ENCODE measurements at places on chromosomes 2 and 18. TPM values are rescaled to one million over a fixed set of nuclear protein-coding genes. Genes with fewer than 3 reads are reported as not detected.

The CMPK2 gene
- polyA plus RNA-seq = 11.3 TPM

The C2orf72 gene
- 3.3 TPM for polyA plus RNA-seq

The PRSS56 gene
- polyA plus RNA-seq = not detected

The ALK gene
- polyA plus RNA-seq = not detected

The PLB1 gene
- polyA plus RNA-seq = 3.8 TPM

The MOGAT1 gene
- polyA plus RNA-seq = not detected

The NTSR2 gene
- polyA plus RNA-seq = not detected

The ZDBF2 gene
- polyA plus RNA-seq = 0.93 TPM

The MAB21L4 gene
- polyA plus RNA-seq = 48.9 TPM

The FZD7 gene
- 4.6 TPM for polyA plus RNA-seq

The DUSP2 gene
- 6.1 TPM for polyA plus RNA-seq

- DNase-seq = no peak
- H3K4me1 ChIP-seq = no peaks in the 10 kb centered on the region
- H3K27me3 ChIP-seq = no peaks in the 10 kb centered on the region
- no peak overlapping the region for H3K27ac ChIP-seq
- no peak overlapping the region for H3K4me3 ChIP-seq
- H3K36me3 ChIP-seq = no peaks in the 10 kb centered on the region
These were observed 25.3 kb upstream of the PTPRM start for GRCh38 chr18:7541835-7542234.

DNA sequence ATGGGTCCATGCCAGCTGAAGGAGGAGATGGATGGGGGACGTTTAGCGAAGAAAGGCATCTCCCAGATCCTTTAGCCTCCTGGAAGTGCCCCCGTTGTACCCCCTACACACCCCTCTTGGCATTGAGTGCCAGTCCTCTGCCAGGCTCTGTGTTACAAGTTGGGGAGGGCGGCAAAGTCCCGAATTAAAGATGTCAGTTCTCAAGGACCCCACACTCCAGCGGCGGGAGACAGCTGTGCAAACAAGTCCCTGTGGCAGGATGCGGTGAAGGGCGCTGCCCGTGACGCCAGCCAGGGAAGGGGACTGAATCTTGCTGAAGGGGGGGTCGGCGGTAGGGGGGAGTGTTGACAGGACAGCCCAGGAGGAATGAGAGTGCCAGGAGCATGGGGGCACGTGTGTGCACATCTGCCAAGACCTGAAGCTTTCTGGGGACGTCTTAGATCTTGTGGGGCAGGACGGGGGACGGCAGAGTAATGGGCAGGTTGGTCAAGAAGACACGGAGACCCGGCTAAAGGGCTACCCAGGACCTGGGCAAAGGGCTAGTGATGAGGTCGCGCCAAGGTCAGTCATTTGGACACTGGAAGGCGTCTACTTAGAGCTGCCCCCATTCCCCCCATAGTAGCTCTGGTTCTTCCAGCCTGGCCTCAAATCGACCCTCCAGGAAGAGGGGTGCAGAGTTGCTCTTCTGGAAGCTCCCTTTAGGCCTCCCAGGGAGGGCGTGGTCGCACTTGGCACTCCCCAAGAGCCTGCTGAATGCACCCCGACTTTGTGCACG is 2.8 kb upstream of the CTDSP1 start:
- H3K4me3 ChIP-seq = peak overlapping the region; percentile 94
- peak overlapping the region; percentile 100 for H3K27ac ChIP-seq
- H3K36me3 ChIP-seq = peaks cover 7% of the 10 kb centered on the region
- DNase-seq = peak; percentile 78

GRCh38 chr2:143158551-143159485 is 29.6 kb downstream of the ARHGAP15 start:
- no peaks in the 10 kb centered on the region for H3K36me3 ChIP-seq
- peaks cover 5% of the 10 kb centered on the region for H3K27me3 ChIP-seq
- peak overlapping the region; percentile 8 for H3K4me3 ChIP-seq
- H3K4me1 ChIP-seq = no peaks in the 10 kb centered on the region

GRCh38 chr2:237977380-237977779 is 10.6 kb downstream of the UBE2F start:
- H3K36me3 ChIP-seq = peaks cover 29% of the 10 kb centered on the region
- H3K27me3 ChIP-seq = no peaks in the 10 kb centered on the region
- no peak overlapping the region for H3K4me3 ChIP-seq
- no peak for DNase-seq
- H3K27ac ChIP-seq = no peak overlapping the region

DNA sequence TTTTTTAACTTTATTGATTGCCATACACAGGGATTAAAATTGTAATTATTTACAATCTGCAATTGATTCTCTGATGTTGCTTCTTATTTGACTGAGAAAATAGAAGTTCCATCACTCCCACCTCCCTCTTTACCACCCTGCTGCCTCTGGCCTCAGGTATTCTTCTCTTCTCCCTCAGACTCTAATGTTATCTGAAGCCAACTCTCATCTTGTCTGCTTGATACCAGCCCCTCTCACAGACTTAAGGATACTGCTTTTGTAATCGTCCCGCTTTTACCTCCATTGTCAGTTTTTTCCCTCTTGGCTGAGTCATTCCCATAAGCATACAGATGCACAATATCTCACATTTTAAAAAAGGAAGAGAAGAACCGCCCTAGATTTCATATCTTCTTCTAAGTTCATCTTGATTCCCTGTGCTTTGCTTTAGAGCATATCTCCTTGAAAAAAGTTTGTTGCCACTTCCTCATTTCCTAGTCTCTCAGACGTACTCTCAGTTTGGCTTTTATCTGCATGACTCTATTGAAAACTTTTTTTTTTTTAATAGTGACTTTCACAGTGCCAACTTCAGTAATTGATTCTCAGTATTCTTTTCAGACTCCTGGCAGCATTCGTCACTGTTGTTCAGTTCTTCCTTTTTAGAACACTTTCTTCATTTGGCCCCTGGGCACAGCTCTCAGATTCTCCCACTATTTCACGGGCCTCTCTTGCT is 31.1 kb downstream of the SPAG16 start:
- H3K27ac ChIP-seq = no peak overlapping the region
- peaks cover 30% of the 10 kb centered on the region for H3K36me3 ChIP-seq
- H3K4me1 ChIP-seq = no peaks in the 10 kb centered on the region
- no peak for DNase-seq

- H3K27me3 ChIP-seq = no peaks in the 10 kb centered on the region
- H3K4me3 ChIP-seq = no peak overlapping the region
- peaks cover 99% of the 10 kb centered on the region for H3K36me3 ChIP-seq
- H3K4me1 ChIP-seq = no peaks in the 10 kb centered on the region
- no peak for DNase-seq
These were observed 30.1 kb downstream of the COA5 start for GRCh38 chr2:98578231-98578630.

- no peak overlapping the region for H3K4me3 ChIP-seq
- no peaks in the 10 kb centered on the region for H3K36me3 ChIP-seq
- no peak overlapping the region for H3K27ac ChIP-seq
- no peaks in the 10 kb centered on the region for H3K27me3 ChIP-seq
- no peak for DNase-seq
These were observed 65.4 kb upstream of the VRK2 start for GRCh38 chr2:57981083-57981768.

GRCh38 chr2:25342372-25343186 is 854 bp upstream of the DNMT3A start:
- H3K27me3 ChIP-seq = no peaks in the 10 kb centered on the region
- peak overlapping the region; percentile 73 for H3K4me3 ChIP-seq
- peak; percentile 82 for DNase-seq
- peaks cover 35% of the 10 kb centered on the region for H3K4me1 ChIP-seq

DNA sequence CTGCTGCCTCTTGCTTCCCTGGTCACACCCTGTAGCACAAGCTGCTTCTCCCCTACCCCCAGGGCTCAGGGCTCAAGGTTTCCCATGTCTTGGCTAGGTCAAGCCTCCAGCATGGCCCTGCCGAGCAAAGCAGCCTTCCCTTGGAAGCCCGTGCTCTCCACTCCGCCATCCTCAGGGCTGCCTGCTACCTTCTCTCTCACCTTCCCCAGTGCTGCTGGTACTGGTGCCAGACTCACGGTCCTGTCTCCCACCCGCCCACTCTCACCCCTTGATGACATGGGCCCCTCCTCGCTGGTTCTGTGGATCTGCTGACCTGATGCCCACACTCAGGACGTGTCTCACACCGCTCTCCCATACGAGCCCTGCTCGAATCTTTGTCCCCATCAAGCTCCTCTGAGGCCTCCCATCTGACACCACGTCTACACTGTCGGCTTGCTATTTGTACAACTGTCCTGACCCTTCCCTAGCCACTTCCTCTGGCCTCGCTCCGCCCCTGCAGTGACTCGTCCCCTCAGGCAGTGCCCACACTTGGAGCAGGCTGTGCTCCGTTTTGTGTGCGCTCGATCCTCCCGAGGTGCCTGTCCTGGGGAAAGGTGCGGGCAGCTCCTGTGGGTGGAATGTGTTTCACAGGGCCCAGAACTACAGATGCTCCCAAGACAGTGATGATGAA is 49.9 kb downstream of the ZAP70 start:
- peaks cover 20% of the 10 kb centered on the region for H3K4me1 ChIP-seq
- no peak overlapping the region for H3K27ac ChIP-seq
- H3K27me3 ChIP-seq = no peaks in the 10 kb centered on the region
- H3K36me3 ChIP-seq = peaks cover 88% of the 10 kb centered on the region

- no peak overlapping the region for H3K27ac ChIP-seq
- H3K4me3 ChIP-seq = no peak overlapping the region
- H3K27me3 ChIP-seq = no peaks in the 10 kb centered on the region
- H3K36me3 ChIP-seq = peaks cover 37% of the 10 kb centered on the region
- DNase-seq = no peak
- no peaks in the 10 kb centered on the region for H3K4me1 ChIP-seq
These were observed 14.6 kb downstream of the NBAS start for GRCh38 chr2:15546297-15547098.

DNA sequence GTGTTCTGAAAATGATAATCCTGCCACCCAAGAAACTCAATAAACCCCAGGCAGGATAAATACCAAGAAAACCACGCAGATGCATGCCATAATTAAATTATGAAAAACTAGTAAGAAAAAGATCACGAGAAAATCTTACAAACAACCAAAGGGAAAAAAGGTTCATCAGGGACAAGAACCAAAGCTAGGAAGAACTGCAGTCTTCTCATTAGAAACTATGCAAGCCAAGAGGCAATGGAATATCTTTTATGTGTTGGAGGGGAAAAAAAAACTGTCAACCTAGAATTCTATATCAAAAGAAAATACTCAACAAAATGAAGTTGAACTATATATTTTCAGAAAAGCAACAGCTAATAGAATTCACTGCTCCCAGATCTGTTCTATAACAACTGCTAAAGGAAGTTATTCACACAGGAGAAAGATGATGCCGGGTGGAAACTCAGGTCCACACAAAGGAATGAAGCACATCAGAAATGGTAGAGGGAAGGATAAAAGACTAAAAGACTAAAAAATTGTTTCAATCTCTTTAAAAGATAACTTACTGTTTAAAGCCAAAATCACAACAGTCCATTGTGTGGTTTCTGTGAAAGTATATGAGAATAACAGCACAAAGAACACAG is 55.0 kb downstream of the NDUFA10 start:
- no peak overlapping the region for H3K4me3 ChIP-seq
- no peak overlapping the region for H3K27ac ChIP-seq
- no peaks in the 10 kb centered on the region for H3K4me1 ChIP-seq
- peaks cover 94% of the 10 kb centered on the region for H3K36me3 ChIP-seq
- H3K27me3 ChIP-seq = no peaks in the 10 kb centered on the region

GRCh38 chr18:71405169-71405809 is 1116.4 kb downstream of the SOCS6 start:
- H3K27me3 ChIP-seq = no peaks in the 10 kb centered on the region
- H3K4me3 ChIP-seq = no peak overlapping the region
- no peak overlapping the region for H3K27ac ChIP-seq
- no peaks in the 10 kb centered on the region for H3K4me1 ChIP-seq
- no peak for DNase-seq

DNA sequence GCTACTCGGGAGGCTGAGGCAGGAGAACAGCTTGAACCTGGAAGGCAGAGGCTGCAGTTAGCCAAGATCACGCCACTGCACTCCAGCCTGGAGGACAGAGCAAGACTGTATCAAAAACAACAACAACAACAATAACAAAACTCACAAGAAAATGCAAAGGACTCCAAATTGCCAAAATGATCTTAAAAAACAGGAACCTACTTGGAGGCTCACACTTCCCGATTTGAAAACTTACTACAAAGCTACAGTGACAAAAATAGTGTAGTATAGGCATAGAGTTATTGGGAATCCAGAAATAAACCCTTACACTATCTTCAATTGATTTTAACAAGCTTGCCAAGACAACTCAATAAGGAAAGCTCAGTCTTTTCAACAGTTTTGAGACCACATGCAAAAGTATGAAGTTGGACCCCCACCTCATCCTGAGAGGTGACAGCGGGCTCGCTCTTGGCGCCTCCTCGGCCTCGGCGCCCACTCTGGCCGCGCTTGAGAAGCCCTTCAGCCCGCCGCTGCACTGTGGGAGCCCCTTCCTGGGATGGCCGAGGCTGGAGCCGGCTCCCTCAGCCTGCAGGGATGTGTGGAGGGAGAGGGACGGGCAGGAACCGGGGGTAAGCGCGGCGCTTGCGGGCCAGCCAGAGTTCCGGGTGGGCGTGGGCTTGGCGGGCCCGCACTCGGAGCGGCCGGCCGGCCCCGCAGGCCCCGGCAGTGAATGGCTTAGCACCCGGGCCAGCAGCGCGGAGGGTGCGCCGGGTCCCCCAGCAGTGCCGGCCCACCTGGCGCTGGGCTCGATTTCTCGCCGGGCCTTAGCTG is 18.3 kb upstream of the ACVR2A start:
- no peaks in the 10 kb centered on the region for H3K36me3 ChIP-seq
- no peak overlapping the region for H3K27ac ChIP-seq
- no peak overlapping the region for H3K4me3 ChIP-seq
- no peak for DNase-seq
- H3K27me3 ChIP-seq = no peaks in the 10 kb centered on the region

GRCh38 chr2:180657054-180657453 is 323.4 kb upstream of the UBE2E3 start:
- DNase-seq = no peak
- no peaks in the 10 kb centered on the region for H3K27me3 ChIP-seq
- no peaks in the 10 kb centered on the region for H3K4me1 ChIP-seq
- H3K36me3 ChIP-seq = no peaks in the 10 kb centered on the region
- no peak overlapping the region for H3K4me3 ChIP-seq

GRCh38 chr2:147490401-147491261 is 354.2 kb upstream of the ACVR2A start:
- no peaks in the 10 kb centered on the region for H3K27me3 ChIP-seq
- no peak for DNase-seq
- H3K4me1 ChIP-seq = no peaks in the 10 kb centered on the region
- no peaks in the 10 kb centered on the region for H3K36me3 ChIP-seq
- H3K27ac ChIP-seq = no peak overlapping the region

- H3K36me3 ChIP-seq = peaks cover 6% of the 10 kb centered on the region
- no peak overlapping the region for H3K27ac ChIP-seq
- H3K4me1 ChIP-seq = peaks cover 25% of the 10 kb centered on the region
- peak overlapping the region; percentile 90 for H3K4me3 ChIP-seq
- H3K27me3 ChIP-seq = no peaks in the 10 kb centered on the region
These were observed 1.1 kb upstream of the CEP192 start for GRCh38 chr18:12990123-12990475.

DNA sequence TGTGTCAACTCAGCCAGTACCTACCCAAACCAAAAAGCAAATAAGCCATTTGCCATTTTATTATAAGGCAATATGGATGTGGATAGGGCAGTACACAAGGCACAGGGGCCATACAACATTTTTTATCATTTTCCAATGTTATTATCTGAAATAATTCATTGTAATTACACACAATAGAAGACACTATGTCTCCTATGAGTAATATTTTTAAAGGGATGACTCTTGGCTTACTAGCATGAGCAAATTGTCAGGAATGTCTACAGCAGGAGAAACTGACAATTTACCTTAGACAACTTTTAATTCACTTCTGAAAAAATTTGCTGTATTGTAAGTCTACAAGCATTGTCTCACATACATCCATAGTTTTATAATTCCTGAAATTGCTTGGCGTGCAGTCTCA is 1193.9 kb upstream of the CELF4 start:
- H3K4me1 ChIP-seq = no peaks in the 10 kb centered on the region
- H3K27ac ChIP-seq = no peak overlapping the region
- DNase-seq = no peak
- H3K4me3 ChIP-seq = no peak overlapping the region
- H3K27me3 ChIP-seq = no peaks in the 10 kb centered on the region
- no peaks in the 10 kb centered on the region for H3K36me3 ChIP-seq
